Fibroblast of lung (primary cell): ENCODE measurements at places on chromosomes 6 and 20.

GRCh38 chr6:3379482-3380060, 77.3 kb downstream of the SLC22A23 start:
- DNase-seq, result peak; percentile 17

DNA sequence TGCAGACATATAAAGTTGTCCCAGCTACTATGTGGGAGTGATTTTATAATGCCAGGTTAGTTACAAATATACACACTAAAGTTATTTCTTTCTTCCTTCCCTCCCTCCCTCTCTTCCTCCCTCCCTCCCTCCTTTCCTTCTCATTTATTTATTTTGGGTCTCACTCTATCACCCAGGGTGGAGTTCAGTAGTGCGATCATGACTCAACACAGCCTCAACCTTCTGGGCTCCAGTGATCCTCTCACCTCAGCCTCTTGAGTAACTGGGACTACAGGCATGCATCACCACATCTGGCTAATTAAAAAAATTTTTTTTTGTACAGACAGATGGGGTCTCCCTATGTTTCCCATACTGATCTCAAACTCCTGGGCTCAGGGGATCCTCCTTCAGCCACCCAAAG, 59.2 kb downstream of the PHF20 start:
- DNase-seq, result peak; percentile 40

GRCh38 chr6:10465629-10466499, 51.0 kb upstream of the TFAP2A start:
- peak; percentile 41 for DNase-seq

DNA sequence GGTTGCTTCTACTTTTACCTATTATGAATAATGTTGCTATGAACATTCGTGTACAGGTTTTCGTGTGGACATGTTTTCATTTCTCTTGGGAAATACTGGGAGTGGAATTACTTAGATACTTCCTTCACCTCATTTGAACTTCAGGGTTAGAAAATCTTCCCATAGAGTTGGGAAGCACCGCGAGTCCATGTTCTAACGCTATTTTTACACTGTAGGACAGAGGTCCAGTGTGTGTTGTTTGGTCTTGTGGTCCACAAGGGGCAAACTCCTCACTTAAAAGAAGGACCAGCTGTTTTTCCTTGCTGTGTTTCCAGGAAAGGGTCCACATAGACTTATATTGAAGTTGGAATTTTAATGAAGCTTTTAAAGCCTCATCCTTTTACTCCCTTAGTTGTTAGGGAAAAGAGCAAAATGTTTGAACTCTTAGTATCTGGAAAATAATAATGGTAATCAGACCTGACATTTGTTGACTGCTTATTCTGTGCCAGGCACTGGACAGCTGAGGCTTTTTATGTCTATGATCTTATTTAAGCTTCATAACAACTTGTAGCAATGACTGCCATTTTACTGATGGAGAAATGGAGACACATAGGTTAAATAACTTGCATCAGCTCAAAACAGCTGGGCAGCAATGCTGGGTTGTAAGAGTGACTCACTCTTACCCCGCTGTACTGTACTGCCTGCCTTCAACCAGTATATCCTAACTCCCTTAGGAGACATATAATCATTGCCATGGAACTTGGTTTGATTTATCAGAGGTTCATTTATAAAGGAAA, 52.0 kb downstream of the CDC5L start:
- DNase-seq, result peak; percentile 63

DNA sequence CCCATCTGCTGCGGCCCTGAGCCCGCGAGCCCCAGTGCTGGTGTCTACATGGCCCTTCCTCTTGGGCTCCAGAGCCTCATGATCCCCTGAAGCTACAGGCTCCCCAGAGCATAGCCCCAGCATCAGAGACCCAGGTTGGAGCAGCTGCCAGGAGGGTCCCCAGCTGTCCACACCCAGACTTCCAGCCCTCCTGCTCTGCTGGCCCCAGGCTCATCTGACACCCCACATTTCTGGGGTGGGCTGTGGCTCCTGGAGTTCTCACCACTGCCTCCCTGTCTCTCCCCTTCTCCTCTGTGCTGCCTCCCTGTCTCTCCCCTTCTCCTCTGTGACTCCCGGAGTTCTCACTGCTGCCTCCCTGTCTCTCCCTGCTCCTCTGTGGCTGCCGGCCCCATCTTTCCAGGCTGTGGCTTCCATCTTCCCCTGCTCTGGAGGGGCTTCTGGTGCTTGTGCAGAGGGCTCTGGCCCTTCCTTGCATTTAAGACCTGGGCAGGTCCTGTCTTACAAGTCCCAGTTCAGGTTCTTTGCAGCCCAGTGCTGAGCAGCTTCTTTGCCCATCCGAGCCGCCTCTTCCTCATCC, 108.1 kb downstream of the ERMARD start:
- no peak for DNase-seq

- no peak for DNase-seq
These were observed 155.4 kb upstream of the SYNDIG1 start for GRCh38 chr20:24314053-24314452.

DNA sequence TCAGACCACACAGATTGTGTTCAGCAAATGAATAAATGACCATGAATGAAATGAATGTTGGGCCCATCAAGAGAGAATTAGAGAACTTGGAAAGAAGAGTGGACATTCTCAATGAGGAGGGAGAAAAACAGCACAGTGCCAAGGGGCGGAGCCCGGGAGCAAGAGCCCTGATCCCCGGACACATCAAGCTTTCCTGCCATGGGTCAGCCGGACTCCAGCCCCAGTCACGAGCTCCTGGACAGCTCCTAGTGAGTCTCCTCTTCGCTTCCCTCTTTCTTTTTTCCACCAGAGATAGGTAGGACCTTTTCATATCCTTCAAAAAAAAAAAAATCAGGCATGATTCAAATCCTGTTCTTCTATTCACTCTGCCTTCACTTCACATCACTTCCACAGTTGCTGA, 274.2 kb downstream of the NRN1 start:
- no peak for DNase-seq

GRCh38 chr6:52076791-52077179, 10.6 kb downstream of the PKHD1 start:
- DNase-seq, result no peak

DNA sequence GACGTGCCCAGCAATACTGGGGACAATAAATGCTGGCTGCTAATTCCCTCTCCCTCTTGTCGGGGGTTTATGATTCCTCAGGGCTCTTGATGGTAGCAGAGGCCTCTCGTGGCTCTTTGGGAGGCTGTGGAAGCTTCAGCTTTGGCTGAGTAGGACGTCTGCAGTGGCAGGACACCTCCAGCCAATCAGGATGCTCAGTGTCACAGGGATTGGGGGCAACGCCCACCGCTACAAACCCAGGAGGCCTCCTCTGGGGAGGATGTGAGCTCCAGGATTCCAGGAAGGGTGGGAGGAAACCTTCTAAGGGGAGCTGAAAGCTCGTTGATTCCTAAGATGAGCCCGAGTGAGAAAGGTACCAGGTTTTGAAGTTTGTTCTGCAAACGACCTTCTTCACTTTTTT, 19.4 kb downstream of the RSPO4 start:
- no peak for DNase-seq

DNA sequence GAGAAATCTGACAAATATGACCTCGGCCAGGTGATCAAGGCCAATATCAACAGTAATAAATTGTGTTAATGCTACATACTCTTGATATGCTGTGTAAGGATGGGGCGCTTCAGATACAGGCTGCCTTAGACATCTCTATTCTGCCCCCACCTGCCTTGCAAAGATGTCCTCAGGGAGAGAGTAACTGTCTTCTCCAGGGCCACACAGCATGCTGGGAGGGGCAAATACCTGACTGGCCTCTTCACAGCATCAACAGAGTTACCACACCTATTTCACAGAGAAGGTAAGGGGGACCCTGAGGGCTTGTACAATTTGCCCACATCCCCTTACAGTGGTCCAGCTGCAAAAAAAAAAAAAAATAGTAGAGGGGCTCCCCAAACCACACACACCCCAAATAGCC, 17.2 kb upstream of the KIAA1755 start:
- no peak for DNase-seq

DNA sequence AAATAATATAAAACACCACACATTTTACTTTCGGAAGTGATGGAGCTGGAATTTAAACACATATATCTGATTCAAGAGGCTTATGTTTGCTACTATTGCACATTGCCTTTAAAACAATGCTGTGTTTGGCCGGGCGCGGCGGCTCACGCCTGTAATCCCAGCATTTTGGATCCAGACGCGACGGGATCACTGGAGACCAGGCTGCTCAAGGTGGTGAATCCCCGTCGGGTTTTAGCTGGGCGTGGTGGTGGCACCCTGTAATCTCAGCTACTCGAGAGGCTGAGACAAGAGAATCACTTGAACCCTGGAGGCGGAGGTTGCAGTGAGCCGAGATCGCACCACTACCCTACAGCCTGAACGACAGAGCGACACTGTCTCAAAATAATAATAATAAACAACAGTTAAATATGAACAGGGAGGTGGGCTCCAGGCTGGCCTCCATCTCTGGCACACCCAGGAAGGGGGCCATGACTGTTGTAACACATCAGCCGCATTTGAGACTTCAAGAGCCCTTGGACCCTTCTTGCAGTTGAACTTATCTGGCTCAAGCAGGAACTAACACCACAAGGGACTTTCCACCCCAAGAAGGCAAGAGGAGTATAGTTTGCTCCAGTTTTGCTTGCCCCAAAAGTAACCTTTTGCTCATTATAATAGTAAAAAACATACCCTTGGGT, 127.1 kb upstream of the ZNF184 start:
- no peak for DNase-seq

DNA sequence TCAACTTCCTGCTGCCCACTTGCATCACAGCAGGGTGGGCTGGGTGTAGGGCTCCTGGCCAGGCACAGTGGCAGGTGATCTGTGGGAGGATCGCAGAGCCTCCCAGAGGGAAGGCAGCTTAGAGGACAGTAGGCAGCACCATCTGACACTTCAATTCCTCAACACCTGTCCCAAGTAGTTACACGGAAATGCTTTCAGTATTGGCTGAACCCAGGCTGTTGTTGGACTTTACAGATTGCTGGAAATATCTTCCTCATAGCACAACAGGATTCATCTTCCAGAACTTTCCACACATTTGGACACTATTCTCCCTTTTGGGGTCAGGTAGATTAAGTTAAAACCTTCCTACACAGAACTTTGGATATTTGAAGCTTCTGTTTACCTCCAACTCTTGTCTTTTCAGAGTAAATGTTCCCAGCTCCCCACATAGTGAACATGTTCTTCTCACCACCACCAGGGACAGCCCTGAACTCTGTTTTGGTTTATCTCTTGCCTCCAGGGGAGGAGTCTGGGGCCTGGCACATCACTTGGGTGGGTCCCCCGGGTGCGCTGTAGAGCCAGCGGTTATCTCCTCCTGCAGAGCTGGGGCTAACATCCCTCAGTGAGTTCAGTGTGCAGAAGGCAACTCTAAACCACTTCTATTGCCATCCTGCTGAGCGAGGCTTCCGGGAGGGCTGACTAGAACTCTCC, 3.5 kb upstream of the SLC22A2 start:
- DNase-seq, result no peak

GRCh38 chr20:19277381-19277780, 64.9 kb downstream of the SLC24A3 start:
- DNase-seq, result peak; percentile 11

DNA sequence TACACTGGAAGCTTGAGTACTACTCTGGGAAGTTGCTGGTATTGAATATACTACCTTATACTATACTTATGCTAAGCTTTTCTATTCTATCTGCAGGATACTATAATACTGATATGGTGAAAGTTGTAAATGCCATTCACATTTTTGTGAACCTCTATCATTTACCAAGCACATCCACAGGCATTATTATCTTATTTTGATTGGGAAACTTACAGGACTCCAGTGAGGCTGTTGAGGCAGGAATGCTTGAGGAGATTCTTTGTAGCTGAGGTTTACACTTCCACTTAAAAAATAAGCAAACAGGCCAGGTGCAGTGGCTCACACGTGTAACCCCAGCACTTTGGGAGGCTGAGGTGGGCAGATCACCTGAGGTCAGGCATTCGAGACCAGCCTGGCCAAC, 442.9 kb downstream of the QKI start:
- DNase-seq, result peak; percentile 32

DNA sequence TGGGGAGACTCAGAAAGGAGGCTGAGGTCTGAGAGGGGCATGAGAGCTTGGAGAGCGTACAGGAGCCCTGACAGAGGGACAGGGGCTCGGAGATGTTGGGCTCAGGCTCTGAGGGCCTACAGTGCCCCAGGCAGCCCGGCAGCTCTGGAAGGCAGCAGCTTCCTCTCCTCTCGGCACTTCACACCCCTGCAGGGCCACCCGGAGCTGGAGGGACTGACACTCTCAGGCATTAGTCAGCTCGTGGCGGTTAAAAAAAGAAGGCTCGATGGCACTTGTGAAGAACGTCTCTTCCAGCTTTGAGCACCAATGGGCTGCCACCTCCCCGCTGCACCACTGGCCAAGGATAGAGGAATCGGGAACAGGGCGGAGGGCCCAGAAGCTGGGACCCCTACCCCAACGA, 62.6 kb upstream of the SIRPA start:
- no peak for DNase-seq

DNA sequence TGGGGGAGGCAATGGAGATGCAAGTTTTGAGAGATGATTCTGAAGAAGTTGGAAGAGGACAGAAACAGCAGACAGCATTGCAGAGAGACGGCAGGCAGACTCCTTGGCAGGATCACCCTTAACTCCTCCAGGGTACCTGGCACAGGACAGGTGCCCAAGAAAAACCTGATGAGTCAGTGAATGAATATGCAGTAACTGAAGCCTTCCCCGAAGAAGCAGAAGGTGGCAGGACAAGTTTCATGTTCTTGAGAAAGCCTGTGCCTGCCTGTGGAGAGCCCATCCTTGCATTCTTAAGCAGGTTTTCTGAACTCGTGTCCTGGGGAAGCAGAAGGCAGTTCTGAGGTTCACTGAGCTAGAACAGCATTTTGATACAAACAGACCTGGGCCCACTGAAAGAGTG, 79.6 kb upstream of the SASH1 start:
- no peak for DNase-seq

GRCh38 chr6:44004625-44005506, 122.4 kb downstream of the MRPL14 start:
- no peak for DNase-seq

GRCh38 chr20:403582-403957, 4.5 kb upstream of the RBCK1 start:
- no peak for DNase-seq

- no peak for DNase-seq
These were observed 310.7 kb downstream of the KIF16B start for GRCh38 chr20:16262594-16262993.

DNA sequence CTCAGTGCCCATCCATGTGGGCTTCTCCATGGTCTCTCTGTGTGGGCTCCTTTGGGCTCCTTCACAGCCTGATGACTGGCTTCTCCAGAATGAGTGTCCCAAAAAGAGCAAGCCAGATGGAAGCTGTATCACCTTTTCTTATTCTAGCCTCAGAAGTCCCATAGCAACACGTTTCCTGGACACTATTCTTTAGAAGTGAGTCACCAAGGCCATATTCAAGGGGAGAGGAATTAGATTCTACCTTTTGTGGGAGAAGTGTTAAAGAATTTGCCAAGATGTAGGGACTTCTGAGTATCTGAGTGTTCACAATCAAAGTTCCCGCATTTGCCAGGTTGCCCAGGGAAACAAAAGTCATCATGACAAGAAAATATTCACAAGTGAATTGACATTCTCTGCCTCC, 20.7 kb upstream of the TBC1D22B start:
- DNase-seq, result peak; percentile 80

- DNase-seq, result peak; percentile 7
These were observed 25.1 kb upstream of the PNPLA1 start for GRCh38 chr6:36244641-36245280.

- DNase-seq, result peak; percentile 0
These were observed 733.8 kb upstream of the FLRT3 start for GRCh38 chr20:15071085-15071808.

- DNase-seq, result no peak
These were observed 1.5 kb downstream of the DEK start for GRCh38 chr6:18262702-18263417.
